Stimulated activated CD8-positive, alpha-beta memory T cell treated with anti-CD3 and anti-CD28 coated beads, Interleukin-4, amount 100 ng/mL, for 1 hour (primary cell): ENCODE measurements at places on chromosomes 11 and 22.
A peak's percentile ranks its signal among the peaks of the same experiment; 100 is the strongest.

GRCh38 chr11:40290171-40290631, 1169.3 kb downstream of the LRRC4C start:
- DNase-seq, result no peak

DNA sequence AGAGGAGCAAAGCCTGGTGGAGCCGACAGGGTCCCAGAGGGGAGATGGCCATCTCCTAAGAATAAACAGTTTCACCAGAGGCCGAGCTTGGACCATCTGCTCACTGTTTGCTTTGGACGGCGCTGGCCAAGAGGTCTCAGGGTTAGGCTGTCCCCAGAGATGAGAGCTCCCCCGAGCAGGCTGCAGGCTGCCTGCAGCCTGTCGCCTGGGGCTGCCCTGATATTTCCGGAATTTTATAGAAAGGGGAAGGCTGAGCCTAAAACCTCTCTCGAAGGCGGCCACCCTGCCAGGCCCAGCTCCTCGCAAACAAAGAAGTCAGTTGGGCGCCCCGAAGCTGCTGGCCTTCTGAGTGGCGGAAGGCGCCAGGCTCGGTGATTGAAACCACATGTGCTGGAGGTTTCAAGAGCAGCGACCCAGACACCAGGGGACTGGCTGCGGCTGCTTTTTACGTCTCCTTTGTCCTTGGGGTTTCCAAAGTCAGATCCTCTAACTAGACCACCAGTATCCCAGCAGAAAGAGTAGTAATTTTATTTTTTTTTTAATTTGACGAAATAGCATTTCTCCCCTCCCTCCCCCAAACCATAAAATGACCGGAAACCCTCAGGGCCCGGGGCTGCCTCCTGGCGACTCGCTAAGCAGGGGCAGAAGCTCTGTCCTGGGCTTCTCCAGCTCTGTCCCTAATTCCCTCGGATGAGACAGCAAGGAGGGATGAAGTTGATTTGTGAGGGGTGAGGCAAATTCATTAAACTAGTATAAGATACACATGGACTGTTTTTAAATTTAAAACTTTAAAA, 57.4 kb downstream of the CLMP start:
- no peak for DNase-seq

DNA sequence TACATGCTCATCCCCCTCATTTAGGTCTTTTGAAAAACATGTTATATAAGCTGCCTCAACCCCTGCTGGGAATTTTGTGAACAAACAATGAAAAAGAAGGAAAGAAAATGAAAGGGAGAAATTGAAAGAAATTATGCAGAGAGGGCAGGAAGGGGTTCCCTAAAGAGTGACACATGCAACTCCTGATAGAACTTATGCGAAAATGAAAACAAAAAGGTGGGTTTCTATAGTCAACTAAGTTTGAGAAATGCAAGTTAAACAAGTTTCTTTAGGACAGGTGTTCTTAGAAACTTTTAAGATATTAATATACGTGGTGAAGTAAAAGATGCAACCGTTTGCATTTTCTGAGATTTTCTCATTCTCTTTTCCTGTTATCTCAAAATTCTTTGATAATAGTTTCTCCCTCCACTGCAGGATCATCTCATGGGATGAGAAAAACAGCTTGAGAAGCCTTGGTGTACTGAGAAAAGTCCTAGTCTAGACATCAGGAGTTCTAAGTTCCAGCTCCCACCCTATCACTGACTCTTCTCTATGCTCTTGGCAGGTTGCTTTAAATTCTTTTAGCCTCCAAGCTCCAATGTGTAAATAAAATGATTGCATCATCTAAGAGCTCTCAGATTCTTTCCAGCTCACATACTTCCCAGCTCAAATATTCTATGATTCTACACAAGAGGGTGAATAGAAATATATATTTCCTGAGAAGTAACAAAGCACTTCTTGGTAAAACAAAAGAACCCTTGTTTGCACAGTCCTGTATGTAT, 109.2 kb downstream of the FAM76B start:
- DNase-seq, result no peak

DNA sequence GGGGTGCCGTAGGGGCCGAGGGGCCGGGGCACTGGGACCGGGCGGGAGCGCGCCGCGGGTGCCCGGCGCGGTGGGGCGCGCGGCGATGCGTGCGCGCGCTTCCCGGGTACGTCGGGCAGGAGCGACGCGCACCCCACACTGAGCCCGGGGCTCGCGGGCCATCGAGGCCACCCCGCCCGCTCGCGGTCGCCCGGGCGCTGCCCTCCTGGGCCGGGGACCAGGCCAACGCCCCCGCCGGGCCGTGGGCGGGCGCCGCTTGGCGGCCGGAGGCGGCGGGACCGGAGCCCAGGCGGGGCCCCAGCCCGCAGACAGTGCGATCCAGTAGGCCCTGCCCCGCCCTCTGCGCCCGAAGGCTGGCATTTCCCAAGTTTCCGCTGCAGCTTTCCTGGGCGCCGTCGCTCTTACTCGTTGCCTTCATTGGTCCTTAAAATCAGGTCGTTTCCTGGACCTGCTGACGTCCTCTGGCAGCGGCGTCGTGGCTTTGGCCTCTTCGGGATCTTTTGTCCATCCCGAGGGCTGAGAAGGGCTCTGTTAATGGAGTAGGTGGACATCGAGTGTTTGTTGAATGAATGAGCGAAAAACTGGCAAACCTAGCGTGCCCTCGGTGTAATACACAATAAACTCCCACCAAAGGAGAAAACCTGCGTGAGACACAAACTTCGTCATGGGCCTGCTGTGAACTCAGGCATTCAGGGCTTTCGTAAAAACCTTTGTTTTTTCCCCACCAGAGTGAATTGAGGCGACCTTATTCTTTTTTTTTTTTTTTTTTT, 638 bp downstream of the PARVA start:
- no peak for DNase-seq

DNA sequence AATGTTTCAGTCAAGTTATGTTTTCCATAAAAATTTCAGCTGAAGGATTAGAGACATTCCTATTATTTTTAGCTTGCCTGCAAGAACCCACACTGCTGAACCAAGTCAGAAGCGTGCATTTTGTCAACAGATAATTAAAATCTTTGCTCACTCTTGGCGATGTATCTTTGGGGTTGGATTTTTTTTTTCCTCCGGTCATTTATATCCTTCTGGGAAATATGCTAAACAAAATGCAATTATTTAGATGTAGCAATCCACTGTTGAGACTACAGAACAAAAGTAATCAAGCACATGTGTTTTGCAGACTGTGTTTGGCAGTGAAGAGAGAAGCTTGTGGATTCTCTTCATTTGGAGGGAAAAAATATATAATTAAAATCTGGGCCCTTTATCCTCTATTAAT, 15.3 kb upstream of the NELL1 start:
- no peak for DNase-seq

DNA sequence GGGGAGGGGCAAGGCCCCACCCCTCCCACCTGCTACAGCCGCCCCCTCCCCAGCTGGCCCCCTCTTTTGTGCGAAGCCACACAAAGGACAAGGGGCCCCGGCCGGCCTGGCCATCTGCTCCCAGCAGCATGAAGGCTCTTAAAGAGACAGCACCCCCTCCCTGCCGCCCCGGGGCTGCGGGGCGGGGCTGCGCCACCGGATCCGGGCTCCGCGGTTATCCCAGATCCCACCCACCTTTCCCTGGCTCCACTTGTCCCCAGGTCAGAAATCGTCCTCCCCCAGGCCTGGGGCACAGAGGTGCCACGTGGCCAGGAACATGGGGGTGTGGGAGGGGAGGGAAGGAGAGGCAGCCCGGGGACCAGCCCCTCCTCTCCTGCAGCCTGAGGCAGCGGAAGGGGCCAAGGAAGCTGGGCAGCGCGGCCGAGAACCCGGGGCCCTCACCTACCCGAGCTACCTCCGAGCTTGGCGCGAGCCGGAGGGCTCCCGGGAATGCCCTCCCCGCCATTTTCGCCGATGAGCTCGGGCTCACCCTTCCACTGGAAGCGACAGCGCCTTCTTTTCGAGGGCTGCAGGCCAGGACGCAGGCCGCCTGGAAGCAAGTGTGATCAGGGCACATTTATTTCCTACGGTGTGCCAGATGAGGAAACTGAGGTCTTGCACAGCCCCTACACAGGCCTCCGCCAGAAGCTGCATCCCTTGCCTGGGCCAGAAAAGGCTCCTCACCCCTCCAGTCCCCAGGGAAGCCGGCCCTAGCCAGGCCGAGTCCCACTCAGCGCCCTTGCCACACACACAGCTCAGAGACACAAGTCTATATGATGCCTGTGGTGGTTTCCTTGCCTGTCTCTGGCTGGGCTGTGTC, 2.5 kb upstream of the RCOR2 start:
- DNase-seq, result no peak

- peak; percentile 6 for DNase-seq
These were observed 10.2 kb upstream of the PDE2A start for GRCh38 chr11:72684236-72684912.

GRCh38 chr22:37989146-37990045, 5.0 kb upstream of the SOX10 start:
- DNase-seq, result no peak

GRCh38 chr11:3224401-3225057, 5.9 kb upstream of the MRGPRG start:
- no peak for DNase-seq
